ENCODE measurements at places on chromosomes 13 and 19. TPM values are rescaled to one million over a fixed set of nuclear protein-coding genes. Genes with fewer than 3 reads are reported as not detected.

The LRP3 gene
- 85.6 TPM for total RNA-seq

The ELF1 gene
- total RNA-seq = 18.0 TPM

The NKPD1 gene
- 0.39 TPM for total RNA-seq

The KCNJ14 gene
- 2.0 TPM for total RNA-seq

The NR2F6 gene
- 57.6 TPM for total RNA-seq

The OLFM2 gene
- total RNA-seq = 6.8 TPM

The RNF17 gene
- not detected for total RNA-seq

The EFNA2 gene
- 28.0 TPM for total RNA-seq

The CFD gene
- total RNA-seq = not detected

The SHISA7 gene
- 0.59 TPM for total RNA-seq

The EDDM13 gene
- total RNA-seq = not detected

The LILRB2 gene
- total RNA-seq = not detected

The DENND1C gene
- not detected for total RNA-seq

The LILRB3 gene
- not detected for total RNA-seq

The BEST2 gene
- total RNA-seq = not detected

The CC2D1A gene
- total RNA-seq = 31.7 TPM

The POLR2I gene
- total RNA-seq = 126 TPM

The GPC6 gene
- 13.4 TPM for total RNA-seq

The PTPRS gene
- total RNA-seq = 357 TPM

The SPRYD7 gene
- total RNA-seq = 3.8 TPM

The ZNF578 gene
- 0.86 TPM for total RNA-seq

The EID2B gene
- 7.7 TPM for total RNA-seq

The ADPRHL1 gene
- 2.8 TPM for total RNA-seq

The NLRP4 gene
- not detected for total RNA-seq

The KRTDAP gene
- not detected for total RNA-seq

The LMO7 gene
- total RNA-seq = 4.8 TPM

The ATCAY gene
- 14.2 TPM for total RNA-seq

The PSG1 gene
- not detected for total RNA-seq

The CNN1 gene
- 1.8 TPM for total RNA-seq

The THSD8 gene
- total RNA-seq = 34.7 TPM

The ZNF324B gene
- 11.9 TPM for total RNA-seq

The IL11 gene
- total RNA-seq = 0.56 TPM

The FSD1 gene
- 53.5 TPM for total RNA-seq

Measured in neural crest cell (in vitro differentiated cells).